Erythroblast (primary cell): ENCODE measurements at places on chromosomes 11 and 22.

DNA sequence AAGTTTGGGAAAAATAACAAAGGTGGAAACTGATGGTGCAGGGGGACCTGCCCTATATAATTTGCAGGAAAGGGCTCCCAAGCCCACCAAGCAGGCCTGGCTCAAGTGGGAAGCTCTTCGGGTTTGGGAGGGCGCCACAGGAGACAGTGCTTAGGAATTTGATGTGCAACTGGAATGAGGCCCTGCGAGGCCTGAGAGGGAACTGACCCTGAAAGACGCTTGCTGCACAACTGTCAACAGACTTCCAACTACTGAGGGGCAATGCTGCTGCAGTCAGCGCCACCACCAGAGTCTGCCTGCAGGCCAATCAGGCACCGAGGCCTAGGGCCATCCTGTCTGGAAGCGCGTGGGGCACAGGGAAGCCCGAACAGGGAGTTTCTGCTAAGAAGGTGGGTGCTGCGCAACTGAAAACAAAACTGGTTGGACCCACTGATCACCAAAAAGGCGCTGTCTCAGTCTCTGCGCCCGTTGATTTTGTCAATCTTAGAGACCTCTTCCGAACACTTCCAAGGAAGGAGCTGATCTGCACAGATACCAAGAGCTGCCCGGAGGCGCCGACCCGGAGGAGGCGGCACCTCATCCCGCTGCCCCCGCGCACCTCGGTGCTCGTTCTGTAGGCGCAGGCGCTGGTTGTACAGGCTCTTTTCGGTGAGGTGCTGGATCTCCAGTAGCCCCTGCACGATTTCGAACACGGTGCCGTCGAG lies 667 bp downstream of the DGCR6L start:
- peak; percentile 61 for DNase-seq

DNA sequence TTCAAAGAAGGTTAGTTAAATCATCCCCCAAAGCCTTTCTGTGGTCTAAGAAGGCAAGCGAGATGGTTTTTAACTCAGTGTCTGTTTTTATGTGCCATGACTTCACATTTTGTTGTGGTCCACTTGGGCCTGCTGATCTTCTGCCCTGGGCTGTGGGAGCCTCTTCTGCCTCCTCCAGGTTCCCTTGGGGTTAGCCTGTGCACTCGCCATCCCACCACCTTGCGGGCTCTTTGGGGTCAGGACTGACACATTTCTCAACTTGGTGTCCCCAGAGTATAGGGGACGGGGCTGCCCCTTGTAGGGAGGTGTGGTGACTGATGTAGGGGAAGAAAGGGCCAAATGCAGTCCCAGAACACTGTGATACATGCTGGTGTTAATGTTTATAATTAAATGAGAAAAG lies 207.0 kb downstream of the TBC1D22A start:
- DNase-seq = no peak

GRCh38 chr22:31602259-31602952 lies 59.6 kb downstream of the PISD start:
- no peak for DNase-seq

GRCh38 chr11:108319541-108320145 lies 96.8 kb downstream of the ATM start:
- DNase-seq = no peak

- DNase-seq = no peak
Measured at GRCh38 chr11:34755671-34756070, 134.8 kb downstream of the EHF start.

- DNase-seq = no peak
Measured at GRCh38 chr11:122309262-122309925, 193.4 kb upstream of the BLID start.

DNA sequence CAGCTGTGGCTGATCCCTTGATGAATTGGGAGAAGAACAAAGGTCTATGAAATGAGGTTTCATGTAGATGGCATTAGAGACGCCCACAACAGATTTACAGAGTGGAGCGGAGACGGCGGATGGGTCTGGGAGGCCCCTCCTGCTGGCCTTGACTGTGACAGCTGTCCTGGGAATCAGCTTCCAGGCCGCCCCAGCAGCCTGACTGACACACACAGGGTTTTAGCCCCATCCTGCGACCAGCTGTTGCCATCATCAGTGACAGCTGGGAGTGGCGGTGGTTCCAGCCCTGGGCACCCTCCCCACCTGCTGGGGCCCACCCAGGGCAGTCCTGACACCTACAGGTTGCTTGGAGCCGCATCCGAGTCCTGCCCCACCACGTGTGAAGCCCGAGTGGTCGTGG lies 64.0 kb upstream of the PPP6R3 start:
- no peak for DNase-seq

GRCh38 chr11:73397468-73398131 lies 21.4 kb downstream of the RELT start:
- no peak for DNase-seq

DNA sequence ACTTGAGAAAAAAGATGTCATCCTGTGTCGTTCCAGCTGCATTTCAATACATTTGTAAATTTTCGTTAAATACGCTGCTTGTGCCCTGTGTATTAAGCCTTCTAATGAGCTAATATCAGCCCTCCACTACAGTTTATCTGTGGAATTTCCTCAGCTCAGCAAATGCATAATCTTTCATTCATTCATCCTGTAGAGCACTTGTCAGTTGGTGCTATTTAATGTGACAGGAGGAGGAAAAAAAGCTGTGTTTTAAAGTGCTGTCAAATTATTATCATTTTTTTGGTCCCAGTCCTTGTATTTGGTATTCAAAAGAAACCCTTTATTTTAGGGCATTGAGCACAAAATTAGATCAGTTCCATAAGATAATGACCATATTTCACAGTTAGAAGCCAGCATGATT lies 184.7 kb downstream of the FAT3 start:
- DNase-seq = no peak

DNA sequence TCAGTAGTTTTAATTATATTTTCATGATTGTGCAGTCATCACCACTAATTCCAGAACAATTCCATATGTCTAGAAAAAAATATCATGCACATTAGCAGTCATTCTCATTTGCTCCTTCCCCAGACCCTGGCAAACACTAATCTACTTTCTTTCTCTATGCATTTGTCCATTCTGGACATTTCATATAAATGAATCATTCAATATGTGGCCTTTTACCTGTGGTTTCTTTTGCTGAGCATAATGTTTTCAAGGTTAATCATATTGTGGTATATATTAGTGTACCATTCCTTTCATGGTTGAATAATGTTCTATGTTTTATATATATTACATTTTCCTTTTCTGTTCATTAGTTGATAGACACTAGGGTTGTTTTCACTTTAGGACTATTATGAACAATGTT lies 811.1 kb upstream of the RAG2 start:
- no peak for DNase-seq

- no peak for DNase-seq
Measured at GRCh38 chr11:8812438-8812837, 98.6 kb upstream of the AKIP1 start.

GRCh38 chr11:5339771-5340322 lies 3.5 kb downstream of the OR51B5 start:
- no peak for DNase-seq

DNA sequence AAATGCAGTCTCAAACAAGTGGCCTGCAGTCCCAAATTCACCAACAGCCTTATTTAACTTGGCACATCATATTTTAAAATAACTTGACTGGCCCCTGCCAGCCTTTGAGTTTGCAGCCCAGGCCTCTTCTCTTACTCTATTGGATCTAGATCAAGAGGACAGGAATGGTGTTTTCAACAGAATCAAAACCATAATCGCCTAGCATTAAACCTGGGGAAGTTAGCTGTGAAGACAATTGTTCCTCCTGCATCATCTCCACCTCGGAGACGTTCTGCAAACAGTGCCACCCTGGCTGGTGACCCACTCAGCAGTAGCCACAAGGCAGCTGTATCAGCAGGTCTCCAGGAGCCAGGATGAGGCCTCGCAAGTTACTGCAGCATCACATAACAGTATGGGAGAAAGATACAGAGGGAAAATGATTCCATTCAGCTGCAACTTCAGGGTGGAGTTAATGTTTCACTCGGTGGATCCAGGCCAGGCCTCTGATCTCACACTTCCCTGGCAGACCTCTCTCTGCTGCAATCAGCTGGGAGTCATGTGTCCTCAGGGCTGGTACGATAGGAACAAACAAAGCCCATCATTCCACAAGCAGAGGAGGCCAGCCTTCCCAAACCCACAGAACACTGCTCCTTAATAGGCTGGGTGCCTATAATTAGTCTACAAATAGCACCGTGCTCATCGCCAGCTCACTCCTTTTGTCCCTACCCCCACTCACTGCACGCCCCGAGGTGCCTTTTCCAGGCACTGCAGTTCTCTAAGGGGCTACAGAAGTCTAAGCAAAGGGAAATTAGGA lies 18.6 kb upstream of the SCN2B start:
- no peak for DNase-seq

DNA sequence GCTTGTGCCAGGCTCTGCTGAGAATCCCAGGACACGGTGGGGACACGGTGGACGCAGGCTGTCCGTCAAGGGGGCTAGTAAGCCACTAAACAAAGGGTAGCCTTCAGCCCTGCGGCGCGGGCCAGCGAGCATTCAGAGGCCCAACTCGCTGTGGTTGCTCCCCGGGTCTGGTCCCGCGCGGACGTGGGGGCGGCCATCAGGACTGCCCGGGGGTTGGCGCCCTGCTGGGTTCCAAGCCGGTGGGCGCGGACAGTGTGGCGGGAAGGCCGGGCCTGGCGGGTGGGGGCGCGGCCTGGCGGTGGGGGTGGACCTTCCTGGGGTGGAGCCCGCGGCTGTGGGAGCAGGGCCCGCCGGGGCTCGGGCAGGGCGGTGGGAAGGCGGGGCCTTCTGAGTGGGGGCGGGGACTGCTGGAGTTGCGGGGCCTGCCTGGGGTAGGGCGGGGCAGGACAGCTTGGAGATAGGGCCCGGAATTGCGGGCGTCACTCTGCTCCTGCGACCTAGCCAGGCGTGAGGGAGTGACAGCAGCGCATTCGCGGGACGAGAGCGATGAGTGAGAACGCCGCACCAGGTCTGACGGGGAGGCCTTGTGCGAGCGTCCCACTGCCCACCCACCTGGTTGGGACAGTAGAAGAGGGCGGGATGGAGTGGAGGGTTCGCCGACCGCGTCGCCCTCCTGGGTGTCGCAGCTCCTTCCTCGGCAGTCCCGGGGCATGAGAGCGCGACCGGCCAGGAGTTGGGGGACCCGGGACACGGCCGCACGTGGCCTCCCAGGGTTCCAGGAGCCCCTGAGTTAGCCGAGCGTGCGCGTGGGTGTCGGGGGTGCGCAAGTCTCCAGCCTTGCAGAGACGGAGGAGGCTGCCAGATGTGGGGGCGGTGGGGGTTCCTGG lies at the start of gene SERHL2:
SERHL2 (plus strand) TSS at position 482 of the 887 bp plus-strand sequence; CDS start at position 547, 65 bp downstream.
- DNase-seq = peak; percentile 94

- DNase-seq = peak; percentile 56
Measured at GRCh38 chr11:68312780-68313573, 586 bp downstream of the LRP5 start.

- DNase-seq = no peak
Measured at GRCh38 chr11:32851251-32851650, 21.5 kb downstream of the PRRG4 start.

DNA sequence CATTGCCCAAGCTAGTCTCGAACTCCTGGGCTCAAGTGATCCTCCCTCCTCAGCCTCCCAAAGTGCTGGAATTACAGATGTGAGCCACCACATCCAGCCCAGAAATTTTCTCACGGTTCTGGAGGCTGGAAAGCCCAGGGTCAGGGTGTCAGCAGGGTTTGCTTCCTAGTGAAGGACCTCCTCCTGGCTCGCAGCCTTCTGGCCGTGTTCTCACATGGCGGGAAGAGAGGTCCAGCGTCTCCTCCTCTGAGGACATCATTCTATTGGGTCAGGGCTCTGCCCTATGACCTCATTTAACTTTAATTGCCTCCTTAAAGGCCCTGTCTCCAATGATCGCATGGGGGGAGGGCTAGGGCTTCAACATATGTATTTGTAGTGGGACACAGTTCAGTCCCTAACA lies 38.1 kb downstream of the SDHAF2 start:
- DNase-seq = no peak

GRCh38 chr11:61679893-61680621 lies at the start of gene DAGLA:
DAGLA (plus strand) TSS chr11:61680391; CDS start chr11:61720156, 39,765 bp downstream.
- DNase-seq = peak; percentile 69

GRCh38 chr11:3164552-3165151 lies 458 bp downstream of the OSBPL5 start:
- peak; percentile 43 for DNase-seq

GRCh38 chr11:1340111-1340510 lies 30.7 kb upstream of the TOLLIP start:
- DNase-seq = no peak

DNA sequence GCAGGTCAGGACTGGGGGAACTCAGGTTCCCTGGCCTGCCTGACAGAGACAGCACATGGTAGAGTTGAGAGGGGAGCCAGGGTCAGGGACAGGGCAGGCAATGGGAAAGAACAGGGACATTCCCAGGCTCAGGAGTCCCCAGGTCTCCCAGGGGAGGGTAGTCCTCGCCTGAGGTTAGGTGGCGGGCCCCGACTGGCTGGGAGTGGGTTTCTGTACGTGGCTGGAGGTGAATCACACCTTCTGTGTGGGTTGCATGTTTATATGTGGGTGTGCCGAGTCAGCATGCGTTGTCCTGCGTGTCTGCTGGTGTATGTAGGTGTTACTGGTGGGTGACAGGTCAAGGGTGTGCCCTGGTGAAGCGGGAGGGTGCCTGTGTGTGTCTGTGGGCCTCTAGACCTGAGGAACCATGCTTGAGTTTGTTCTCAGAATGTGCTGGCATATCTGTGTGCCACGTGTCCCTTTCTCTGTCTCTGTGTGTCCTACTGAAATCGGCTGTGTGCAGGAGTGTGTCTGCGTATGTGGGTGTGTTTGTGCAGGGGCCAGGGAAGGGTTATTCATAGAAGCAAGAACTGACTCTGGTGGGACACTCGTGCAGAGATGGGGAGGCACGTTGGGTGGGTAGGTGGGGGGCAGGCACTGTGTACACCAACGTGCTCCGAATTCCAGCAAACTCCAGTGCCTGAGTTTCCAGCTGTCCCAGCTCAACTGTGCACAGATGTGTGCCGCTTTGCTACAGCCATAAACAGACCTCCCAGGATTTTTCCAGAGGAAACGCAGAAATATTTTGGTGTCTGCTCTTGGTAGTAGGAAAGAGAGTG lies 23.8 kb upstream of the OAF start:
- DNase-seq = no peak

- DNase-seq = no peak
Measured at GRCh38 chr11:12941671-12942070, 67.4 kb upstream of the RASSF10 start.

GRCh38 chr11:57251037-57251436 lies 14.0 kb upstream of the APLNR start:
- no peak for DNase-seq

DNA sequence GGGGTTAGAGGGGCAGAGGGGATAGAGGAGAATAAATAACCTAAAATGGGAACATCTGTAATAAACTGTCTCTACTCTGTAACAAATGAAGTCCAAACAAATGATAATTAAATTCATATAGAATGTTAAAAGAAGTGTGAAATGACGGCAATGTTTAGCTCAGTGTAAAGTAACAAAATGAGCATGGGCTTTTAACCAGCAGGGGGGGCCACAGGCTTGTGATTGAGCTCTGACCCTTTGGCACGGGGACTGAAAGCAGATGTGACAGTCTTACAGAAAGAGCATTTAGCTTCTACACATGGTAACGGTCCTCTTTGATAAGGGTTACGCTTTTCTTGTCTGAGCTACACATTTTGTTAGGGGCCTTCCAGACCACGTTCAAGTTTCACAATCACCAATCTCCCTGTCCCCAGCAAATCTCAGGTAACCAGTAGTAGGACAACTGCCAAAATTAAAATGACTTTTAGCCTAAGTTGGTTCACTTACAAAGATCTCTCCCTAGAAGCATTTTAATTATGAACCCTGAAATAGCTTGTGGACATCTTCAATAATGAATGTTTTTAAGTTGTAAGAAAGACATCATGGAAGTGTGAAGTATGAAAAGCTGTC lies 262.5 kb downstream of the DCDC1 start:
- peak; percentile 33 for DNase-seq
